Activated T-helper 1 cell treated with anti-CD3 and anti-CD28 coated beads, Interleukin-2, amount 50 U/mL, for 16 hours (primary cell): ENCODE measurements at places on chromosomes 7 and 10.
A peak's percentile ranks its signal among the peaks of the same experiment; 100 is the strongest.

GRCh38 chr10:89963451-89964102 lies 262.2 kb downstream of the KIF20B start:
- no peak for DNase-seq

DNA sequence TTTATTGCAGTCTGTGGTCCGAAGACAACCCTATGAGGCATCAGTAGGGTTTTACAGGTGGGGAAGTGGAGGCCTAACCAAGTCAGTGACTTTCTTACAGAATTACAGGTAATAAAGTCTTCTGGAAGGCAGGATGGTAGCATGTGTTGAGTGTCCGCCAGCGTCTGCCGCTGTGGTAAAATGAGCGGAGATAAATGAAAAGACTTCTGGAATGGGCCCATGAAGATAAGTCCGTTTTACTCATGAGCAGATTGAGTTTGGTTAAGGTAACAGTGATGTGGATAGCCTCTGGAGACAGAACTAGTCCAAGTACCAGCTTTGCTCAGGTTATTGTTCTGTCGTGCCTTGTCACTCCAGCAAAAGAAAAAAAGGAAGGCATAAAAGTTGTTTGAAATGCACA lies 966 bp downstream of the FBH1 start:
- no peak for DNase-seq

DNA sequence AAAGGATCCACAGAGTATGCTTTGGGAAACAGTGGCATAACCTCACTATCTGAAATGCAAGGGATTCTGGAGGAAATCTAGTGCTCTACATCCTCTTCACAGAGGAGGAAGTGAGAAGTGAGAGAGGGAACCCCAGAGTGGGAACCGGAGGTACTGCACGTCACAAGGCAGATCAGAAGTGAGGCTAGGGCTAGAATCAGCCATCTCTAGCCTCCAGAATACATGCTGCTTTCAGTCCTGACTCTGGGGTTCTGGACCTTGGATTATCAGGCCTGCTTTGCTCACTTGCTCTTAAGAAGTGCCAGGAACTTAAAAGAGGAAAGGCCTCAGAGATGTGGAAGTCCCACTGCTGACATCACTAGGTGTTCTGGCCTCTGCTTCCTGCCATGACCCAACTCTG lies 25.7 kb downstream of the ZNF503 start:
- DNase-seq = no peak

GRCh38 chr7:13948019-13948801 lies 41.3 kb downstream of the ETV1 start:
- DNase-seq = no peak

DNA sequence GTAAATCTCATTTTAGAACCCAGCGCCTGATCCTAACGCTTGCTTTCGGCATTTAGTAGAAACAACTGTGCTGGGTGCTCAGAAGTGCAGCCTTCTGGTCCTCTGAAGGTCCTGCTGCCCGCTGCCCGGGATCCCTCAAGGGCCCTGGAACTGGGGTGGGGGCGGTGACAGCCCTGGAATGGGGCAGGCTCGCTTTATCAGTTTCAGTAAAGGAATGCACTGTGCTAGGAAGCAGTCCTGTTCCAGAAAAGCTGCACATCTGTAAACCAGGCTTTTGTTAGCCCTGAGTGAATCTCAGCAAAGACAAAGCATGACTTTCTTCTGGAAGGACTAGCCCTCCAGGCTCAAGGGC lies 254.6 kb downstream of the TNS3 start:
- no peak for DNase-seq

DNA sequence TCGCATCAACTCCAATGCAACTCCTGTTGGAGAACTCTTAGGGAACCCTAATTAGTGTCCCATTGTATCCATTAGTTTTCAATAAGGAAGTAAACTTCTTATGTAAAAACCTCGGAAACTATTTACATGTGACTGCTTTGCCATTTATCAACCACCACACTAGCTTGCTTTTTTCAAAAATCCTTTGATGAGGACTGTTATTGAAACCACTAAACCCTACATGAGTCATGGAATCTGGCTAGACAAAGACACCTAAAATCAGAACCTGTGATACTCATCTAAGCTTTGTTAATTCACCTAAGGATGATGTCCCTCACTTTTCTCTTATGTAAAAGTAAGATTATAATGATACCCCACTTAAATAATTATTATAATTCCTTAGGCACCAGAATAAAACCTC lies 414.1 kb upstream of the ETV1 start:
- no peak for DNase-seq

DNA sequence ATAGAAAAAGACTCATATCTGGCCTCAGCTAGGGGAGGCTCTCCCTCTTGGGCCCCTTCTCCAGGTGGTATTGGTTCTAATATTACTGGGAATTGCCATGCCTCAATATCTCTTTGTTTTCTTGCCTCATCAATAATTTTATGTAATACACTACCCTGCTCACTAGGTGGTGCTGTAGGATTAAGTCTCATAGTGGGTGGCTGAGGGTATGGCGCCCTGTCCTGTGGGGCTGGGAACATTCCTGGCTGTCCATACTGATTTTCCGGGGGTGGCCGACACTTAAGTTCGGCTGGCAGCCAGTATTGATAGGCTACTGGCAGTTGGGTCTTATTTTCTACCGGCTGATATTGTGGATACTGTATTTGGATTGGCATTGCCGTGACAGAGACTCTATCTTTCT lies 9.0 kb upstream of the TAS2R3 start:
- DNase-seq = no peak

DNA sequence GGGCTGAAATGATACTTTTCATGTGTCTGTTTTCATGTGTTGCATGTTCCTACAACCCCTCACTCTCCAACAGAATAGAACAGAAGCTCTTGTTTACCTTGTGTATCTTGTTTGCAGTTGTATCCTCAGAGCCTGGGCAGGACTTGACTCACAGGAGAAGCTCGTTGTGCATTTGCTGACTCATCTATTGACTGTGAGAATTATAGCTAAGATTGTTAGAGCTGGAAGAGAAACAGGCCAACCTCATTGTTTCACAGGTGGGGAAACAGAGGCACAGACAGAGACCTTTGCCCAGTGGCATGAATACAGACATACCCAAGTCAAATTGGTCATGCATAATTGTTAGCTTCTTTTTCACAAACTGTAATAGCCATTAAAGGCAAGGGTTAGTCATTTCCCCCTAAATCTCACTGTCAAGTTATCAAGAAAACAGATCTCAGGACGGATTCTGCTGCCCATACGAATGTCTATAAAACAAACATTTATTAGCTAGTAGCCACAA lies 4.6 kb upstream of the TSPAN15 start:
- DNase-seq = no peak

DNA sequence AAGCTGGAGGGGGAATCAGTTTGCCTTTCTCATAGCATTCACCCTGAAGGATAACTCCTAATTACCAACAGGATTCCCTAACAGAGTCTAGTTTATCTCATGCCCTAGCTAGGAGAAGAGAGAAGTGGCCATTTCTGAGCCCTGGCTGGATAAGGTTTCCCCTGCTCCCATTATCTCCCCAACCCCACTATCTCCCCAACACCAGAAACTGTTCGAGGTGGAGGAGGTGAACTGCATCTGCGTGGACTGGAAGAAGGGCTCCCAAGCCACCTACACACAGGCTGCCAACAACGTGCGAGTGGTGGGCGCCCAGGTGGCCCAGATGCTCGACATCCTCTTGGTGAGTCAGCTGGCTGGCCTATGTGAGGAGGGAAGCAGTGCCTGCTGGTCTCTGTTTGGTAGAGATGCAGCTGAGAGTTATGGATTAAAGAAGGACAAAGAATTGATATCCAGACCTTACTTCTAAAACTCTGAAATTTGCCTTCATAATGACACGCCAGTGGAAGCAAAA lies 3.8 kb downstream of the PNLIPRP1 start:
- no peak for DNase-seq

GRCh38 chr7:2275101-2275500 lies 33.1 kb downstream of the NUDT1 start:
- DNase-seq = no peak

- no peak for DNase-seq
Measured at GRCh38 chr7:69630292-69630691, 32.0 kb downstream of the AUTS2 start.

DNA sequence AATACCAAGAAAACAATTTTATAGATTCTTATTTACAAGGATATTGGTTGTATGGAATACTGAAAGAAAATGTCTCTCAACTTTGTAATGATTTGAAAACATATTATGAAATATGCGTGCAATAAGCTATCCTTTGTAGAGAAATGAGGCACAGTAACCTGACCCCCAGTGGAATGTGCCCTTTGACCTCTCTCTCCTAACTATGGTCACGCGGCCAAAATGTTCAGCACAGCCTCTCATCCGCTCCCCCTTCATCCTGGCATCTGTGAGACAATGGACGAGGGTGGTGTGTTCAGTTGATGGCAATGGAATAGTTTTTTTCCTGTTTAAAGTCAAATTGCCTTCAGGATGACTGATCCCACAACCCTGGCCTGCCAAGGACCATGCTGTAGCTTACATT lies 13.3 kb downstream of the BEND7 start:
- no peak for DNase-seq

DNA sequence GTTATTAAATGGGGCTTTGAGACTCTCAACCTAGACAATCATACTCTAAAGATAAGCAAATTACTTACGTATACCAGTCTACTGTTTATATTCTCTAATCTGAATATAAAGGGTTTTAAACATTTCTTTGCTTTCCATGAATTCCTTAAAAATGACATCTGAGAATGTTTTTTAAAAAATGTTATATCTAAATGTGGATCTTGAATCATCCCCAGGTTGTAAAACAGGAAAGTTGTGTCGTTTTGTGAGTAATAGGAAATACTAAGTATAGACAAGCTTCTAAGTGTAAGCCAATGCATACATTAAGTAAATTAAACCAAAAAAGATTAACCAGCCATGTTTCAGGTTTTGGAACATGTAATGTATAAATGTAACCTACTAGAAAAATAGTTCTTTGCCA lies 26.8 kb downstream of the ADD3 start:
- no peak for DNase-seq

- DNase-seq = peak; percentile 88
Measured at GRCh38 chr10:31032258-31033132, 830 bp upstream of the ZNF438 start.

- DNase-seq = peak; percentile 32
Measured at GRCh38 chr7:30771174-30771879, at the start of gene MINDY4. TSS of gene MINDY4 (plus strand) at chr7:30771417. CDS start at chr7:30771494, 77 bp downstream.

DNA sequence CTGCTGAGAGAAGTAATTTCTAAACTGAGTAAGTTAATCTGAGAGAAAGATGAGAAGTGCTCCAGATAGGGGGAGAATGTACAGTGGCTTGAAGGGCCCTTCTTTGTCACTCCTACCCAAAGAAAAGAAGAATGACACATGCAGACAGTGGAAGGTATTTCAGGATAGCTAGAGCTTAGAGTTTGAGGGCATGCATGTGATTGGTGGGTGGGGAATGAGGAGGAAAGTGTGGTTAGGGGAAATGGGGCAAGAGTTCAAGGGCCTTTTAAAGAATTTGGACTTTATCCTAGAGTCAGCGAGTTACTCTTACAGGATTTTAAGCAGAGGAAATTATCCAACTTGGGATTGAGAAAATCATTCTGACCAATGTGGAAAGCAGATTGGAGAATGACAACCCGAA lies 50.0 kb downstream of the ANLN start:
- no peak for DNase-seq

- no peak for DNase-seq
Measured at GRCh38 chr10:48431871-48432270, 125.4 kb downstream of the MAPK8 start.

DNA sequence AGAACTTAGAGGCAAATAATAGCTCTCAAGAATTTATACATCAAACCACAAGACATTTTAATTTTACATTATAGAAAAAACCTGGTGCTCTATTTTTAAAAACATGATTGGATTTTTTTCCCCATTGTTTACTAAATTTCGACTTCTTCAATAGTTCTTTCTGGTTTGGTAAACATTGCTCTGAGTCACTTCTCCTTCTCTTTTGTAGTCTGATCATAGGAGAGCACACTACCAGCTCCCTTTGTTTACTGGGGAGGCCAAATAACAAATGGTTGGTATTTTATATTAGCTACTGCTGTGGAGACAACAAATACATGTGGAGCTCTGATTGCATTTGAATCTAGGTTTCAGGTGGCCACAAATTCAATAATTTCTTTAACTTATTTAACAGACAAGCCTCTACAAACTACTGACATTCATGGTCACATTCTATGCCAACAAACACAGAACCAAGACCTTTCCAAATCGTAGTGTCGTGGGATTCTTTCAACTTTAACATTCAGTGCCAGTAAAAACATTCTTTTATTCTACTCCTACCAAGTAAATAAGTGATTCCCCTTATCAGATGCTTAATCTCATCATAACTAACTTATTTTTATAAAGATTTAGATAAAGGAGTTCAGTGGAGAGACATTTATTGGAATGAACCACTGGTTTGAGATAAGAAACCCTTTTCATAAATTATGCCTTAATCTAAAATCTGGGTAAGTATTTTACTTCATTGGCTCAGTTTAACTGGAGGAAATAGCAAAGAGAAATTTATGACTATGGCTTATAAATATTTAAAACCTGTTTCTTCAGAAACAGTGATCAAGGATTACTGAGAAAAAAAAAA lies 17.7 kb upstream of the FXYD4 start:
- DNase-seq = no peak

DNA sequence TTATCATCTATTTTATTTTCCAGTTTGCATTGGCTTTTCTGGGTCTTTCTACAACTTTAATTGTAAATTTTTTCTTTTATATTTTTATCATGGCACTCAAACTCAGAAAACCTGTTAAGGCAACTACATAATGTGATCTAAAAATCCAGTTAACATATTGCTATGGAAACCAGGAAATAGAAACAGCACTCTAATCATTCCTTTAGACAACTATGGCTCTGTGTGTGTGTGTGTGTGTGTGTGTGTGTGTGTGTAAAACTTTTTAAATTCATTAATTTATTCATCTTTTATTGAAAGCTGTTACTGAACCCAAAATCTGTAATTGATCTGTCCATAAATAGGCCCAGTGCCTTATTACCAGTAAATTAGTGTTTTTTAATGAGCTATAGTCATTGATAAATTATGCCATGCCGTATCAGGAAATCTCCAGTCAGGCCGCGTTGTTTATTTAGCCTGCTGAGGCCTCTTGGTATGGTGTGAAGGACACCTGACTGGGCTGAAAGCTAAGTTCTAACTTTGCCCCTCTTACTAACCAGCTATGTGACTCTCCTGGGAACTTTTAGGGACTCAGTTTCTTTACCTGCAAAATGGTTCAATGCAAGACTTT lies 1.5 kb upstream of the MET start:
- no peak for DNase-seq

DNA sequence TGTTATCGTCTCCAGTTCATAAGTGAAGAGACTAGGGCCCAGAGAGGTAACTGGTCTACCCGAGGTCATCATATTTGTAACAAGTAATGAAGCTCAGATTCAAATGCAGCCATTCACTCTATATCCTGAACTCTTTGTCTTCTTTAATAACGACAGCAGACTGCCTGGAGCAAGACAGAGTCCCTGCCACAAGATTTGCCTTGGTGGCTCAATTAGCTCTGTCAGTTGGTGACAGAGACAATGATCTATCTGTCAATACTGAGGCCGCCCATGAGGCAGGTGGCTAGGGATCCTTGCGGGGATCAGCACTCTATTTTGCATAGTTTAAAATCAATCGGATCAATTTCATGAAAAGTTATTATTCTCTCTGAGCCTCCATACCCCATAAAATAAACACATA lies 43.9 kb downstream of the SH3PXD2A start:
- DNase-seq = no peak
